ENCODE measurements at places on chromosomes 7 and 10. TPM values are rescaled to one million over a fixed set of nuclear protein-coding genes. Genes with fewer than 3 reads are reported as not detected.

DNA sequence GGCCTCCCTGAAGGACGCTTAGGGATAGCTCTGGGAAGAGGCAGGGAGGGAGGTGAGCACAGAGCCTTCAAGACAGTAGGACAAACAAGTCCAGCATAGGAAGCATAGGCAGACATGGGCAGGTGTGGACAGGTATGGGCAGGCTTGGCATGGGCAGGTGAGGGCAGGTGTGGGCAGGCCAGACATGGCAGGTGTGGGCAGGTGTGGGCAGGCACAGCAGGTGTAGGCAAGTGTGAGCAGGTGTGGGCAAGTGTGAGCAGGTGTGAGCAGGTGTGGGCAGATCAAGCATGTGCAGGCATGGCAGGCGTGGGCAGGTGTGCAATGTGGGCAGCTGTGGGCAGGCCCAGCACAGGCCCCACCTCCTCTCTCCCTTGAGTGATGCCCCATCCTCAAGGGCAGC lies 148.8 kb upstream of the ZMIZ1 start:
- peaks cover 21% of the 10 kb centered on the region for H3K4me1 ChIP-seq
- H3K27ac ChIP-seq, result no peak overlapping the region
- no peaks in the 10 kb centered on the region for H3K36me3 ChIP-seq
- no peaks in the 10 kb centered on the region for H3K27me3 ChIP-seq

GRCh38 chr7:23410446-23411183 lies 59.7 kb downstream of the IGF2BP3 start:
- H3K4me3 ChIP-seq, result no peak overlapping the region
- no peaks in the 10 kb centered on the region for H3K4me1 ChIP-seq
- H3K36me3 ChIP-seq, result peaks cover 48% of the 10 kb centered on the region
- H3K27me3 ChIP-seq, result no peaks in the 10 kb centered on the region
- H3K27ac ChIP-seq, result 0 out of 2 replicates have a peak overlapping the region, but pooled peaks have one; percentile 4

GRCh38 chr7:519484-520390 lies at the start of gene PDGFA:
Gene PDGFA, minus strand, starts transcription at chr7:519846. Its CDS starts 845 bp downstream, at chr7:519001.
- no peak for DNase-seq
- no peaks in the 10 kb centered on the region for H3K27me3 ChIP-seq
- peaks cover 10% of the 10 kb centered on the region for H3K4me1 ChIP-seq
- no peaks in the 10 kb centered on the region for H3K36me3 ChIP-seq
- H3K27ac ChIP-seq, result peak within 1 kb of the TSS; percentile 17
- H3K4me3 ChIP-seq, result peak within 1 kb of the TSS; percentile 95

Gene PKD2L1
- not detected for total RNA-seq

GRCh38 chr7:112204499-112205342 lies 1.5 kb downstream of the DOCK4 start:
- H3K4me1 ChIP-seq, result peaks cover 21% of the 10 kb centered on the region
- peak overlapping the region; percentile 66 for H3K4me3 ChIP-seq
- DNase-seq, result no peak
- H3K27ac ChIP-seq, result no peak overlapping the region
- no peaks in the 10 kb centered on the region for H3K36me3 ChIP-seq

Measured in PC-9 (cell line).